Astrocyte of the spinal cord (primary cell): ENCODE measurements at places on chromosomes 11 and 22.

GRCh38 chr11:120651836-120652235, 140.3 kb downstream of the GRIK4 start:
- no peak for DNase-seq

DNA sequence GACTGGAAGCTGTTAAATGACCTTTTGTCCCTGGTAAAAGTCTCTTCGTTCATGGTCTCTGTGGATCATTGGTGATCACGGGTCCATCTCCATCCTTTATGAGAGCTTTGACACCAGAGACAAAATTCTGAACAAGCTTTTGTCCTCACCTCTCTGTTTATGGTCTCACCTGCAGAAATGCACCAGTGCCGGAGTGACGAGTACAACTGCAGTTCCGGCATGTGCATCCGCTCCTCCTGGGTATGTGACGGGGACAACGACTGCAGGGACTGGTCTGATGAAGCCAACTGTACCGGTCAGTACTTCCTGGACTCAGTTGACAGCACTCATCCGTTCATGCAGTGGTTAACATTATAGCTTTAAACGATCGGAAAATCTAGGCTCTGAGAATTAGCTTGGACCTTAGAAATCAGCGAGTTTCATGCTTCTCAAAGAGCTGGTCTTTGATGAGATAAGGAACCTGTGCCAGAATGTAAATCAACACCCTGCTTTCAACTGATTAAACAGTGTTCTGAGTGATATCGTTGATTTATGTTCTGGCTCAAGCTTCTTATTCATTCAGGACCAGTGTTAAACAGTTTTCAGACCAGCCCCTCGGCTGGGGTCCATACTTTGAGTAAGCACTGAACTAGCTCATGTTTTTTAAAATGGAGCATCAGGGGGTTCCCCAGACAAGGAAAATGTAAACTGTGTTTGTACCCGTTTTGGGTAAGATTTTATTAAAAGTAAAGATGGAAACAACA, 124.5 kb upstream of the SORL1-AS1 start:
- no peak for DNase-seq

- DNase-seq = no peak
Observed at GRCh38 chr11:46611526-46612304, 5.3 kb downstream of the HARBI1 start.

GRCh38 chr11:35662061-35662648, 420 bp upstream of the TRIM44 start:
- DNase-seq = no peak

GRCh38 chr11:95715777-95716241, 73.8 kb downstream of the FAM76B start:
- DNase-seq = peak; percentile 66

DNA sequence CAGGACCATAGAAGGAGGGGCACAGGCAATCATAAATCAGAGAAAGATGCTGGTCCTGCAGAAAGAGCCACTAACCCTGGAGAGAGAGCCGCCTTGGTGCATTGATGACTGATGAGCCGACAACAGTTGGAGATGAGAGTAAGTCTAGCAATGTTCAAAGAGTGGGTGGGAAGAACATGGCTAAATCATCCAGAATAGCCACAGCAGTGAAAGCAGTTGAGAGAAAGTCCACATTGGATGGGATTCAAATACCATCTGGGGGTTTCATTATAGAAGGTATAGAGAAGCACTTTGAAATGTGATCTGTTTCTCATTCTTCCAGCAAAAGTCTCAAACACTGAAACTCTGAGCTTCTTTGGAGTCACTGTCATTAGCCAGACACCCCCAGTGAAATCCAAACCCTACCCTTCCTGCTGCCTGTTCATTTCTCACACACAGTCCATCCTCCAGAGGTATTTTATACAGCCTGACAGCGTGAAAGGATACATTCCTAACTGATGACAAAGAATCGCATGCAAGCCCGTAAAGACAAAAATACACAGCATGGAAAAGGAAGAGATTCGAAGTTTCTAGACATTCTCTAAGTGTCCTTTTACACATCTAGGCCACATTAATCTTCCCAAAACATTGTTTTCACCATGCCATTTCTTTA, 303.1 kb upstream of the MPPED2 start:
- DNase-seq = peak; percentile 38

GRCh38 chr11:28346721-28347120, 238.5 kb downstream of the METTL15 start:
- DNase-seq = no peak

DNA sequence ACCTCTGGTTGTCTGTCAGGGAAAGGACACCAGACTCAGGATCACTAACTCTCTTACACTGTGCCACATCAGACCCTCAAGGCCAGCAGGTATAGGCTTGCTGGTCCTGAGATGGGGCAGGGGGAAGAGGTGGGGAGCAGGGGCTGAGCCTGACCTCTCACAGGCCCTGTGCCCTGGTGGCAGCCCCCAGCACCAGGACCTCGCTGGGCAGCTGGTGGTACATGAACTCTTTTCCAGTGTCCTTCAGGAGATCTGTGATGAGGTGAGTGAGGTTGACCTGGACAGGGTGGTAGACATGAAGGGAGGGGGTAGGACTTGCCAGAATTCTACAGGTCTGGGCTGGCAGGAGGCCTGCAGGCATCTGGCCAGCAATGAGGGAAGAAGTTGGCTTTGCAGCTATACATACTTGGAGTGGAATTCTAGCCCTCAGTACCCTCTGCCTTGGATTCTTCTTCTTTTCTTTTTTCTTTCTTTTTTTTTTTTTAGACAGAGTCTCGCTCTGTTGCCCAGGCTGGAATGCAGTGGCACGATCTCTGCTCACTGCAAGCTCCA, 1.4 kb downstream of the NUDT22 start:
- no peak for DNase-seq

GRCh38 chr11:43546561-43547429, 133.7 kb upstream of the HSD17B12 start:
- DNase-seq = no peak

GRCh38 chr22:38032681-38033521, 24.3 kb upstream of the PICK1 start:
- DNase-seq = peak; percentile 78

- DNase-seq = no peak
Observed at GRCh38 chr11:6892400-6892799, at the start of gene OR2D2. Gene OR2D2, minus strand, starts transcription at chr11:6892500. Its CDS starts 0 bp downstream, at chr11:6892500.

DNA sequence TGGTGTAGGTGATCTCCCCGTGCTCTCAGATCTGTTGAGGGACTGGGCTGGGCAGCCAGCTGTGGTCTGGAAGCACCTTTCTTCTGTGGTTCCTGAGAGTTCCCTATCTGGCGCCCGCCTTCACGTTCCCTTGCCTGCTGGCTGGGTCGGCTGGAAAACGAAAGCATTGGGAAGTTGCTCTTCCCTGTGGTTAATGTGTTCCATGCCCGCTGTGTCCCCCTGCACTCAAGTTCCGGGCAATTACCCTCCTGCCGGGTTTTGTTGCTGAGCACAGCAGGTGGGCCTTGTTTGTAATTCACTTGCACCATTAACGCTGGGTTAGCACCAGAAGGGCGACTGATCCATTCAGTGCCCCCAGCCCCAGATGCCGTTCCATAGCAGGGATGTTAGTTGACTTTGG, 134.1 kb downstream of the GRIK4 start:
- peak; percentile 5 for DNase-seq

GRCh38 chr11:115693002-115693401, 188.8 kb upstream of the CADM1 start:
- no peak for DNase-seq

GRCh38 chr11:123587559-123587958, 66.9 kb downstream of the SCN3B start:
- no peak for DNase-seq

GRCh38 chr11:84249344-84250135, 963.4 kb upstream of the CCDC90B start:
- peak; percentile 12 for DNase-seq

GRCh38 chr11:132452616-132453015, 1079.7 kb downstream of the OPCML start:
- DNase-seq = no peak

- DNase-seq = peak; percentile 24
Observed at GRCh38 chr22:35782504-35782903, 64.8 kb downstream of the APOL5 start.

GRCh38 chr11:117918366-117919255, 10.6 kb downstream of the TMPRSS13 start:
- no peak for DNase-seq
